Activated B cell treated with CpG ODN at 0.5 μM for 24 hours (primary cell): ENCODE measurements at places on chromosomes 3 and 15.

DNA sequence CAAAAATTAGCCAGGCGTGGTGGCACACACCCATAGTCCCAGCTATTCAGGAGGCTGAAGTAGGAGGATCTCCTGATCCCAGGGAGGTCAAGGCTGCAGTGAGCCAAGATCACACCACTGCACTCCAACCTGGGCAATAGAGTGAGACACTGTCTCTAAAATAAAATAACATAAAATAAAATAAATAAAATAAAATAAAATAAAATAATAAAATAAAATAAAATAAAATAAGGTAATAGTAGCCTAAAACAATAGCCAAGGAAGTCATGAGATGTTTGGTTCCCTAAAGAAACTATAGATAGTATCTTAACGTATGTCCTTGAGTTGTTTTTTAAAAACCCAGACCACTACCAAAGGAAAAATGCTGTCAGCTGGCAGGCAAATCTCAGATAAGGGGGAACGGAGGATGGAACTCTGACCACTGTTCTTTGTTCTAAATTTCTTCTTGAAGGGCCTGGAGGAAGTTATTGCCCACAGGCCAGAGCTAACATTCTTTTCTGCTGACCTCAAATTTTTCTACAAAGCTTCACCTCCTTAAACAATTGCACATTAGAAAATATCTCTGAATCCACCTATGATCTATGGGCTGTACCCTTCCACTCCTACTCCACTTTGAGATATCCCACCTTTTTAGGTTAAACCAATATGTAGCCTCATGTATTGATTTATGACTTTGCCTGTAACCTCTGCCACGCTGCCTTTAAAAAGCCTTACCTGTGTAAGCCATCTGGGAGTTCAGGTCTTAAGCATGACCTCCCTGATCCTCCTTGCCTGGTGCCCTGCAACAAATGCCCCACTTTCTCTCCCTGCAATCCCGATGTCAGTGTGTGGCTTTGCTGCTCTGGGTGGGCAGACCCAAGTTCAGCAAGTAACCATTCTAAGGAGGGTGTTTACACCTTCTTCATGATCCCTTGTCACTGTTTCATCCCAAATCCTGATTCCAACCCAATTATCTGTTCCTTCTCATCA is 126.2 kb upstream of the BHLHE40 start:
- no peak for DNase-seq

- DNase-seq, result no peak
Measured at GRCh38 chr3:139113993-139114375, 69.3 kb upstream of the PRR23C start.

DNA sequence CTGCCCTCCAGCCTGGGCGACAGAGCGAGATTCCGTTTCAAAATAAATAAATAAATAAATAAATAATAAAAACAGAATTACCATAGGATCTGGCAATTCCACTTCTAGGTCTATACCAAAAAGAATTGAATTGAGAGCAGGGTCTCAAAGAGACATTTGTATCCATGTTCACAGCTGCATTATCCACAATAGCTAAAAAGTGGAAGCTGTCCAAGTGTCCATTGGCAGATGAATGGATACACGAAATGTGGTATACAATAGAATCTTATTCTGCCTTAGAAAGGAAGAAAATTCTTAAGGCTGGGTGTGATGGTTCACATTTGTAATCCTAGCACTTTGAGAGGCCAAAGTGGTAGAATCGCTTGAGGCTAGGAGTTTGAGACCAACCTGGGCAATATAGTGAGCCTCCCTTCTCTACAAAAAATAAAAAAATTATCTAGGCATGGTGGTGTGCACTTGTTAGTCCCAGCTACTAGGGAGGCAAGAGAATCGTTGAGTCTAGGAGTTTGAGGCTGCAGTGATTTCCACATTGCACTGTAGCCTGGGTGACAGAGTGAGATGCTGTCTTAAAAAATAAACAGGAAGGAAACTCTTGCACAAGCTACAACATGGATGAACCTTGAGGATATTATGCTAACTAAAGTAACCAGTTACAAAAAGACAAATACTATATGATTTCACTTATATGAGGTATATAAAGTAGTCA is 24.2 kb downstream of the PFKFB4 start:
- DNase-seq, result no peak

- DNase-seq, result no peak
Measured at GRCh38 chr3:54137311-54137710, 15.0 kb downstream of the CACNA2D3 start.

- no peak for DNase-seq
Measured at GRCh38 chr3:114839476-114839875, 307.6 kb downstream of the ZBTB20 start.

DNA sequence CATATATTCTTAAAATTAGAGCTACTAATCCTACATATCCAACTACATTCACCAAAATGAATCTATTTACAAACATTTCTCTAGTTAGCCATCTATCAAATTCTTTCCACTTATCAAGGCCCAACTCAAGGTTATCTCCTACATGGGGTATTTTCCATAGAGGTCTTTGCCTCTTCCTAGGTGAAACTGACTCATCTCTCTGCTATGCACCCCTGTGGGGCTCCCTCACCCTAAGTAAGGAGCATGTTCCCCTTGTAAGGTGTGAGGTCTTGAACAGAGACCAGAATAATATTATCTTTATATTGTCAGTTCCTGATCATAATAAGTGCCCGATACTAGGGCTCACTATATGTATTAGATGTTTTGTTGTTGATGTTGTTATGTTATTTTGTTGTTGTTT is 74.6 kb upstream of the TSC22D2 start:
- DNase-seq, result no peak

DNA sequence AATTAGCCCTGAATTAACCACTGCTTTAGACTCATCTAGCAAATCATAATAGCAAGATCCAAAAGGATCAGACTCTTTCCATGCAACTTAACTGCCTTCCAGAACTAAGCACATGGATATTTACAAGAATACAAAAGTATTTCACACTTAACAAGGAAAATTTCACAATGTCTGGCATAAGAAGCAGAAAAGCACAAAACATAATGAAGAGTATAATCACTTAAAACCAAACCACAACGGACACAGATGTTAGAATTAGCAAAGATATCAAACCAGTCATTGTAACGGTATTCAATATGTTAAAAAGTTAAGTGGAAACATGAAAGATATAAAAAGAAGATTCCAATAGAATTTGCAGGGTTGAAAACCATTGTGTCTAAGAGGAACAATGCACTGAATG is 51.5 kb upstream of the COL6A6 start:
- DNase-seq, result no peak

GRCh38 chr15:33126559-33127290 is 67.8 kb downstream of the FMN1 start:
- no peak for DNase-seq

- DNase-seq, result no peak
Measured at GRCh38 chr15:91263632-91264531, 163.8 kb downstream of the SV2B start.

GRCh38 chr3:27575499-27575898 is 91.3 kb upstream of the SLC4A7 start:
- no peak for DNase-seq

DNA sequence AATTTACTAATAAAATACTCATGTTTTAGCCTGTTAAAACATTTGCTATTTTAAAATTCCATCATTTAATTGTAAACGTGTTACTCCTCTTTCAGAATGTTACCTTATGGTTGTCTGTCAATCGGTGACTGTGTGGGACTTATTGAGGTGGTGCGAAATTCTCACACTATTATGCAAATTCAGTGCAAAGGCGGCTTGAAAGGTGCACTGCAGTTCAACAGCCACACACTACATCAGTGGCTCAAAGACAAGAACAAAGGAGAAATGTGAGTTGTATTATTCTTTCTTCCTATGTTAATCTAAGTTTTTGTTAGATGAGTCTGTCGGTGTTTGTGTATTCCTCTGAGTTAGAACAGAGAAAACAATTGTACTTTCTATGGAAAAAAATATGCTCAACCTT is 21.7 kb downstream of the KCNMB3 start:
- DNase-seq, result no peak

DNA sequence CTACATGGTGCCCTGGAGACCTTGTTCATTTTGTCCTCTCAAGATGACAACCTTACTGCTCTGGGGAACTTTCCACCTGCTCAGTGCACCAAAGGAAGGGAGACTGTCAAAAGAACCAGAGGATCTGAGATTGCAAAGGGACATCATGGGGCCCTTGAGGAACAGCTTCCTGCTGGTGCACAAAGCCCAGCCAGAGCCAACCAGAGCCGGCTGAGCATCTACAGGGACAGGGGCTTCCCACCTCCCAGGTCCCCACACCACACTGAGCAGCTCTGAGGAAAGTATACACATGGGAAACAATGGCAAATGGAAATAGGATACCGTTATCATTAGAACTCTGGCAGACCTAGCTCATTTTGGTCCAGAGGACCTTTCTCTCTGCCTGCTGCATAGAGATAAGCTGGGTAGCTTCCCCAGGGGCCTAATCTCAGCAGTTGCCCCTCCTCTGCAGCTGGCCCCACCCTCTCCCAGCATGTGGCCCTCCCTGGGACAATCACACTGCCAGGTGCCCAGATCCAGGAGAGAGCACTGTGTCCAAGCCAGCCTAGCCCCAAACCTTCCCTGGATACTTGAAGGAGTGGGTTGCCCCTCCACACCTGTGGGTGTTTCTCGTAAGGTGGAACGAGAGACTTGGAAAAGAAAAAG is 123.4 kb upstream of the PRR20G start:
- DNase-seq, result no peak

DNA sequence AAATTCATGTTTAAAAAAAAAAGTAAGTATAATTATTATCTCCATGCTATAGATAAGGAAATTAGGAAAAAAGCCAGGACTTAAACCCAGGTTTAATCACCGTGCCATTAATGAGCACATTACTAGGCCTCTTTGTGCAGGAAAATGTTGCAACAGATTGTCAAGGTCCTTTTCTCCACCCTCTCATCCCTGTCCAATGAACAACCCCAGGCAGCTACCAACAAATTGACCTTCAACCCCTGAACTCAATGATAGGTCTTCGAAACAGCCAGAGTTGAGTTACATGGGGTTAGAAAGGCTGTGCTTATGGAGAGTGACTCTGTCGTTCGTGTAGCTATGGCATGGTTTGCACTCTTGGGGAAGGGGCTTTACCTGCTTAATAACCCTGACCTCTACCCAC is 84.2 kb upstream of the CTNNB1 start:
- DNase-seq, result no peak

GRCh38 chr15:65857718-65858402 is 11.4 kb upstream of the RAB11A start:
- DNase-seq, result no peak

DNA sequence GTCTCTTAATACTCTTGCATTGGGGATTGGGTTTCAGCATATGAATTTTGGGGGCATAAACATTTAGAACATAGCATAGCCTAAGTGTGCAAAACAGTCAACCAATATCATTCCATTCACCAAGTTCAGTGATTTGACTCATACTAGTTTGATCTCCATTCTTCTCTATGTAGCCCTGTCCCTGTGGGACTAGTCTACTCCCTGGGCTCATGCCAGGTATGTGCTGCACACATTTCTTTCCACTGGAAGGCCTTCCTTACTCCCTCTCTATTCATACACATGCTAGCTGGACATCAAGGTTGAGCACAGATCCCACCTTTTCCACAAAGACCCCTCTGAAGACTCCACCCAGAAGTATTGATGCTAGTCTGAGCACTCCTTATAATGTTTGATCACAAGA is 5.1 kb downstream of the ZDHHC23 start:
- DNase-seq, result no peak

DNA sequence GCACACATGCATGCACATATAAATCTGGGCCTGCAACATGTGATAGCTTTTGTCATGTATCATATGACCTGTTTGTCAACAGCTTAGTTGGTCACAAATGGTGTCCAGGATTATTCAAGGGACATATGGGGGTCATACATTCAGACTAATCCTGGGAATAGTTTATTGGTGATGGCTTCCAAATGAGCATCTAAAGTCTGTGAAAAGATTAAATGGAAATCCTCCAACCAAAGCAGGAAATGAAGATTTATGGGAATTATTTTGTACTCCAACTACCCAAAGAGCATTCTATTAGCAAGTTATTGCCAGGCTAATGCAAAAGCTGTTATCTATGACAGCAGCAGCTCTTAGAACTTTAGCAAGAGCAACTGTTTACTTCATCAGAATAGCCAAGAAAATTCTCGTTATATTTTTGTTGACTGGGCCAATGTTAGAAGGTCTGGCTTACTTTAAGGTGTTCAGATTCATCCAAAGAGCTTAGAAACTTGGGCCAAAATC is 7.1 kb downstream of the FSTL1 start:
- DNase-seq, result no peak

- DNase-seq, result no peak
Measured at GRCh38 chr15:47506329-47507100, 210.8 kb upstream of the SEMA6D start.

GRCh38 chr3:188749010-188749617 is 422.7 kb upstream of the TPRG1 start:
- DNase-seq, result no peak

DNA sequence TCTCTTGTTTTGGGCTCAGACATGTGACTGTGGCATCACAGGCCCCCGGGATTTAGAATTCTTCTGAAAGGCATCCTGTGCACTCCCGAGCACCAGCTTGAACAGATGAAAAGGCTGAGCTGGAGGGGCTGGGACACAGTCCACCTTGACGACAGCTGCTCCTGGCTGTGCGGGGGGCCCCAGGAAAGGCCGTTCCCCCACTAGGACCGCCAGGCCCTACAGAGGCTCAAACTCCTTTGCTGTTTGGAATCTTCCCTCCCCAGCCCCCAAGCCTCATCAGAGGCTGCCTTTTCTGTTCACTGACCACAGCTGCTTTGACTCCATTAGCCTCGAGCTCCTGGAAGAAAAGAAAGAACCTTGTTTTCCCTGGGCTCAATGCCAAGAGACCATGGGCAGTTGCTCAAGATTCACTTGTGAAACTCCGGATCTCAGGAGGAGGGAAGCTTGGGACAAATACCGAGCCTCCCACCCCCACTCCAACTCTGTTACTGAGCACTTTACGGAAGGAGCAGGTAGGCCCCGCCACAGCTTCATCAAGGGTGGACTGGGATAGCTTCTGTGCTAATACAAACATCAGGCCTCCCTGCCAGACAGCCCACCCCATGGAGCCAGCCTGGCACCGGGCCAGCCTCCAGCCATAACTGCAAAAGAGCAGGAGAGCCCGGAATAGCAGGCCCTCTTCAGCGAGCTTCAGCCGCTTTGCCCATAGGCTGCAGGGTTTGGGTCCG is 15.7 kb downstream of the CIDEC start:
- no peak for DNase-seq
